ENCODE measurements at places on chromosomes 1 and 21.

DNA sequence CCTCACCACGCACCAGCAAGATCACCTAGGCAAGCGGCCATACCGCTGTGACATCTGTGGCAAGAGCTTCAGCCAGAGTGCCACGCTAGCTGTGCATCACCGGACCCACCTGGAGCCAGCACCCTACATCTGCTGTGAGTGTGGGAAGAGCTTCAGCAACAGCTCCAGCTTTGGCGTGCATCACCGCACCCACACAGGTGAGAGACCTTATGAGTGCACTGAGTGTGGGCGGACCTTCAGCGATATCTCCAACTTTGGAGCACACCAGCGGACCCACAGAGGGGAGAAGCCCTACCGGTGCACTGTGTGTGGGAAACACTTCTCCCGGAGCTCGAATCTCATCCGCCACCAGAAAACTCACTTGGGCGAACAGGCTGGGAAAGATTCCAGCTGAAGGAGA, 5.0 kb downstream of the ZNF691 start:
- no peak for DNase-seq

DNA sequence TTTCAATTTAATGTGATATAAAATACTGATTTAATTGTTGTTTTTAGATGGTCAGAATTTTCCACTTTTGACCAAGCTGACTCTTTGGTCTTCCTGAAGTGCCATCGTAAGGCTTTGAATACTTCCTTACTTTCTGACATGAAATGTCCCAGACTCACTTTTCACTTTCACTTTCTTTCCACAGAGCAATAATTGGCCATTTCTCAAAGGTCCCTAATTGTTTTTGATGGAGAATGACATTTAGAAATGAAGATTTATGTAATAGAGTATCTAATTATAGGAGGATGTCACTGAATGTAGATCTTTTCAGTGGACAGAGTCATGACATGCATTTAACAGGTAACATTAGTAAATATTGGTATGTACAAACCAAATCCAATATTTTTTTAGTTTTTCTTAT, 1141.6 kb downstream of the KCNT2 start:
- DNase-seq = no peak

DNA sequence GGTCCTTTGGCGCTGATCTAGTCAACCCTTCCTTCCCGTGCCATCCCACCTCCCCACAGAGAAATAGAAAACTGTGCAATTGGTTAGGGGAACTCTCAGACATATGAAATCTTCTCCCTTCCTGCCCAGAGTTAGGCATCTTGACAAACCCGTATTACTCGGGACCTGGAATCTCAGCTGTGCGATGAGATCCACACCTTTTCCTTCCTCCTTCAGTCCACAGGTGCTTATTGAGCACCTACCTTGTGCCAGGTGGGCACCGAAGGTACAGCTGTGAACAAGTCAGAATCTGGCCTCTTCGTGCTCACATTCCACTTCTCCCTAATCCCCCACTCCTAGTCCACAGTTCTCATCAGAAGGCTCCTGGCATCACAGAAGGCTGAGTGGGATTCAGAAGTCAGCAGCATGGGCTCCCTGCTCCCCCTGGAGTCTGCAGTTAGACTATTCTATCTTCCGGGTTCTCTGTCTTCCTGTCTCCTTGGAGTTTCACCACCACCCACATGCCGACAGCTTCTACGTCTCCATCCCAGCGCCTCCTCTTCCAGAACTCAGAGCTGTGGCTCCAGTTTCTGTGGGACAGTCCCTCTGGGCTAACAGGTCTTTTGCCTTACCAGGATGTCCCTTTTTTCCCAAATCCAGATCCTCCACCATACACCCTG, 23.0 kb downstream of the KNCN start:
- no peak for DNase-seq

DNA sequence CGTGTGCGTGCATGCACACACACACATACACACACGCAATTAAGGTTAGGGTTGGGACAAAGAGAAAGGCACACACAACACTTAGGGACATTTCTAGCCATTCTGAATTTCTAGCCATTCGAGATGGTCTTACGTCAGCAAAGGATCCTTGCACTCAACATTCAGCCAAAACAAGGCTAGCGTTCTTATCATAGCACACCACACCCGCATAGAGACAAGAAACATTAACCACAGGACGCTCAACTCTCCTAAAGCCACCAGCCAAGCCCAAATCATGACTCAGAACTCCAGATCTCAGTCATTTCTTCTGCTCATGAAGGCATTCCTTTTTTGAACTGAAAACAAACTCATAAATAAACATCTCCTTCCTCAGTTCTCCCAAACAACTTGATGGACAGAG, 106.8 kb downstream of the LMO4 start:
- DNase-seq = no peak

DNA sequence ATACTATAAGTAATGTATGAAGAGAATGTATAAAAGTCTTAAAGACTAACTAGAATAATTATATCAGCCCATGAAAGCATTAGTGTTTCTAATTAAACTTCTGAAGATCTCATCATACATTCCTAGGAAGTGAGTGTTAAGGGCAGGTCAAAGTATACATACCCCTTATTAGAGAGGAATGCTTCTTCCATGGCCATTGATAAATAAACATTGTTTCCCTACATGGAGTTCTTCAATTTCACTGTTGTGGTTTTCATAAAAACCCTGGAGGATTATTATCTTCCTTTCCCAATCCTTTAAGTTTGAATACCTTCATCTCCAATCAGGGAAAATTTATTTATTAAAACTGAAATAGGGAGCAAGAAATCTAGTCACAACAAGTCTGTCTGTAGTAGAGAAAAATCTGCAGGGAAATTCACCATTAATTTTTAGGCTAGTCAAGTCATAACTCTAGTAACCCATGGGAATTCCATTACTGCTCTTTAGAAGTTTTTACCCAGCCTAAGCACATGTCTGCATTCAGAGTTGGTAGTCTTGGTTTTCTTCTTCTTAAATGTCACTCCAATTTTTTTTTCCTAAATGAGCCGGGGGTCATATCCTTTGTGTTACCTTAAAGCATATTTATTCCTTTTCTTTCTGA, 147.0 kb downstream of the TNFSF18 start:
- DNase-seq = no peak

GRCh38 chr1:93015590-93015989, 54.3 kb upstream of the DIPK1A start:
- no peak for DNase-seq

DNA sequence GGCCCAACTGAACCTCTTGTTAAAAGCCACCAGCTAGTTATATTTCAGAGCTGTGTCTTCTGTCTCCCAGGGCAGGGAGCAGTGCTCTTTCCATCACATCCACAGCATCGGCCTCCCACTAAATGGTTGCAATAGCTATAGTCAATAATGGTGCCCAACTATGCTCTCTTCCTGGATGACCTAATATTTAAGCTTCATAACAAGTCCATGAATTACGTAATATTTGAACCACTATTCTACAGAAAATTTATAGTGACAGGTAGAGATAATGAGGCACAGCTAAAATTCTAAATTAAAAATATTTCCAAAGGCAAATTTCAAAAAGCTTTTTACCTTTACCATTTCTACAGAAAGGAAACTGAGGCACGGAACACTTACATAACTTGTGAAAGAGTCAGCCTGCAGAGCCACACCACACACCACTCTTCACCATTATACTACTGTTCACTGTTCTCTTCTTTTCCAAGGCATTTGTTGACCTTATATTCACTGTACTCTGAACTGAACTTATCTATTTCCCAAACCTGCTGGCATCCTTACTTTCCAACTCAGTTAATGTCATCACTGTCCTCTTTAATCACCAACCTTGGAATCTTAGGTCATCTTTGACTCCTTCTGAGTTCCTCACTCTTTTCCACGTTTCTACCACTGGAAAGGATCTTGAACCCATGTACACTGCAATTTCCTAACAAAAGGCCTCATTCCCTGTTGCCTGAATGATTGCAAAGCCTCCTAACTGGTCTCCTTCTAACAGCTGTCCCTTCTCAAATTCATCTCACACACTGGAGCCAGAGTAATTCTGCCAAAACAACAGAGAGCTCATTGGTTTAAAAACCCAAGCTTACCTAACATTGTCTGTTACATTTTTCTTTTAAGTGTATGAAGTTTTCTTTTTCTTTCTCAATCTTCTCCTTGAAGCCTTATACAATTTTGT, 85.5 kb downstream of the DDAH1 start:
- DNase-seq = no peak

DNA sequence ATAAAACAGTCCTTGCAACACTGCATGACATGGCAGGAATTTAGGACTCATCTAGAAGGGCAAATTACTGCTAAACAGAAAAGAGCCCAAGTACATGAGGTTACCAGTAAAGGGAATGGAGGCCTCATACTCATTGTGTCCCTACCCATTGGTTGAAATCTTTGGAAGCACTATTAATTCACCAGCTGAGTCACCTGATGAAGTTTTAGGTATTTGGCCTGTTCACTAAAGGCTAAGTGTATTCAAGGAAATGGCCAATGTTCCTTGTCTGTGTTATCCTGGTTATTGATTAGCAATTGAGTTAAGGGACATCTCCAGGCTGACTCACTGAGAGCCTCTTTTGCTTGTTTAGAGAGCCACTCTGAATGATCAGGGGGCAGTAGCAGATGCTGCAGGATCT, 188.4 kb downstream of the ZZZ3 start:
- DNase-seq = no peak

GRCh38 chr1:210726621-210727020, 397.9 kb downstream of the HHAT start:
- DNase-seq = no peak

DNA sequence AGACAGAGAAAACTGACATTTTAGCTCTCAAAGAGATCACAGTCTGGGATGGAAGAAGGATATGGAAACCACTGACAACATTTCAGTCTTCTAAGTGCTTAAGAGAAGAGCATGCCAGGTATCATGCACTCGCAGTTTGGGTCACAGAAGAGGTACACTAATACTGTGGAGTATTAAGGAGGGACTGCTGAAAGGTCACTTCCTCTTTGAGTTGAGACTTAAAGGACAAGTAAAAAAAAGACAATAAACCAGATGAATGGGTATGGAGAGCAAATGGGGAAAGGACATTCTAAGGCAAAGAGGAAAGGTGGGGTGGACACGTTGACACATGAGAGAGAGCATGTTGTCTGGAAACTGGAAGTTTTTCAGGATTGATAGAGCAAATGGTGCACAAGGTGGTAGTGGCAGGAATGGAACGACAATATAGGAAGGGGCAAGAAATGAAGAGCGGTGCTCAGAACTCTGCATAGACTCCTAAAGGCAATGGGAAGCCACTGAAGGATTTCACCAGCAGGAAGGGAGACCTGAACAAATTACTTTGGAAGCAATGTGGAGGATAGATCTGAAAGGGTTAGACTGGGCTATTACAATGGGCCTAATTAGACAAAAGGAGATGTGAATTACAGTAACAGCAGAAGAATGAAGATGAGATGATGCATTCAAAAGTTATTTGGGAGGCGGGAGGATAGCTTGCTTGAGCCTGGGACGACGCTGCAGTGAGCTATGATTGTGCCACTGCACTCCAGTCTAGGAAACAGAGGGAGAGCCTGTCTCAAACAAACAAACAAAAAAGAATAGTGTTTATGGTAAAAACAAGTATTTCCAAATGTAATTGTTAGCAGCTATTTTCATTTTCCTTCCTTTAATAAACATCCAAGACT, 11.1 kb downstream of the DIPK1A start:
- DNase-seq = no peak

DNA sequence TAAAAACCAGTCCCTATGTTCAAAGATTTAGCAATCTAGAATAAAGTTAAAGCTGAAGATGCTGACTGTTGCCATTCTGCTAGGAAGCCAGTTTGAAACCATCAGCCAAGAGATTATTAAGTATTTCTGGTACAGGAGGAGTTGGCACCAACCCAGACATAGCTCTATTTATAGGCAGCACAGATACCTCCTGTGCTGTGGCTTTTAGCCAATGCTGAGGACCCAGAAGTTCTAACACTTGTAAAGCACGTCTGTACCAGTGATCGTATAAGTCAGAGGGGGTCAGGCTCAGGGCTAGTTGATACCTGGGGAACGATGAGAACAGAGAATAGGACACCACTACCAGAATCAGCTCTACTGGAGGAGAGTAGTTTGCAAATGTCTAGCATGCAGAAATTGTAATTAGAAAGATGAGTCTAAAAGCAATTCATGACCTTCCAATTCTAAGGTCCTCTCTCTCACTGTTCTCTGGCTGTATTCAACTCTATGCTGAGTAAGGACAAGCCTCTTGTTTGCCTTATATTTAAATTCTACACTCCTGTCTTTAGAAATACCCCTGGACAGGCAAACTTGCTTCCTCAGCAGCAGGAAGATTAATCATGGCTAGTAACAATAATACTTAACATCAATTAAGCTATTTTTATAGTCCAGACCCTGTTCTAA, 96.8 kb upstream of the PALMD start:
- no peak for DNase-seq

GRCh38 chr1:240090957-240091600, 604 bp upstream of the FMN2 start:
- DNase-seq = no peak

DNA sequence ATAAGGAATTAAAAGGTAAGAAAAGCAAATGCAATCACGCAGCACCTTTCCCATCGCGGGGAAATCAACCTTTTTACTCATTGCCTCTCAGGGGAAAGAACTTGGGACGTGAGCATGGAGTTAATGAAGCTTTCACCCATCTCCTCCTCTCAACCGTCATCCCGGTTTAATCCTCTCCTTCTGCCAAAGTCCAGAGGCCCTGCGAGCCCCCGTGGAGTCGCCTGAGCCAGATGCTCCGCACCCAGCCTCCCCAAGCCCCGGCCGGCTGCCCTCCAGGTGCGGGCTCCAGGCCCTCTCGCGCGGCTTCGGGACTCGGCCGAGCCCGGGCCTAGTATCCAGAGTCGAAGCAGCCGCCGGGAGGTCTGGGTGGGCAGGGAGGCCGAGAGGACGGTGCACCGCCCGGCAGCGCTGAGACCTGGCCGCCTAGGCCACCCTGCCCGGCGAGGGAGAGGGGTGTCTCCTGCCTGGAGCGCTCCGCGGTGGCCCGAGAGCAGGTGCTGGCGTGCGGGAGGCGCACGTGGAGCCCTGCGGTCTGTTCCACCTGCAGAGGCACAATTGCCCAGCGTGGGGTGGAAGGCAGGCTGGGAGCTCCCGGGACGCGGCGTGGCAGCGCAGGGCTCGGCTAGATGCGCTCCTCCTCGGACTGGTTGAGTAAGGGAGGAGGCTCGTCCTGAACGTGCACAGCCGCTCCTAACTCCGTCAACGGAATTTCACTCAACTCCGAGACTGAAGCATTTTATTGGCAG, 218.5 kb downstream of the SDCCAG8 start:
- DNase-seq = peak; percentile 29

Data from left ventricle myocardium superior (tissue), 1 donor.